ENCODE measurements at places on chromosomes 5 and 9.

DNA sequence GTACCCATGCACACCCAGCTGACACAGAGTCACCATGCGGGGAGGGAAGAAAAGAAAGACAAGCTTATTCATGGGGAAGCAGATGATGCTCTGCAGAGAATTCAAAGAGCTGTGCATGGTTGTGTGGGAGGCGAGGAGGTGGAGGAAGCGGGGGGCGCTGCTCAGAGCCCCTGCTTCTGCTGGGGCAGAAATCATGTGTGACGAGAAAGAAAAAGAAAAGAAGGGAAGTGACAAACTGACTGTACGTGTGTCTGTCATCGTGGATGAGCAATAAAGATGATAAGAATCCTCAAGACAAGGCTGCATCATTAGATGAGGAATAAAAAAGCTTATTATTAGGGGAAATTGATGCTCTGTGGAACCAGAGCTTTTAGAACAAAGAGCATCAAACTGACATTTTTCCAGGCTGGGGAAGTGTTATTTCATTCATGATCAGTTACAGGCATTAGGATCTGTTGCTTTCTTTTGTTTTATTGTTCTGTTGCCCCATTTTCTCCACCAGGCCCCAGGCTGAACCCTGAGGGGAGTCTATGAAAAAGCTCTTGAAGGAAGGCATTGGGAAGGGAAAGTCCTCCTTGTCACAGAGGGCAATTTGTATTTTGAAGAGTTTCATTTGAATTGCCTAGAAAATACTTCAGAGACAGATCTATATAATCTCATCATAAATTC is 20.3 kb upstream of the SH3RF2 start:
- no peak for DNase-seq

GRCh38 chr5:93915142-93915553 is 173.7 kb upstream of the POU5F2 start:
- no peak for DNase-seq

- no peak for DNase-seq
Observed at GRCh38 chr5:173693670-173694069, 77.2 kb upstream of the BOD1 start.

- no peak for DNase-seq
Observed at GRCh38 chr5:65825408-65826328, 100.7 kb upstream of the ERBIN start.

DNA sequence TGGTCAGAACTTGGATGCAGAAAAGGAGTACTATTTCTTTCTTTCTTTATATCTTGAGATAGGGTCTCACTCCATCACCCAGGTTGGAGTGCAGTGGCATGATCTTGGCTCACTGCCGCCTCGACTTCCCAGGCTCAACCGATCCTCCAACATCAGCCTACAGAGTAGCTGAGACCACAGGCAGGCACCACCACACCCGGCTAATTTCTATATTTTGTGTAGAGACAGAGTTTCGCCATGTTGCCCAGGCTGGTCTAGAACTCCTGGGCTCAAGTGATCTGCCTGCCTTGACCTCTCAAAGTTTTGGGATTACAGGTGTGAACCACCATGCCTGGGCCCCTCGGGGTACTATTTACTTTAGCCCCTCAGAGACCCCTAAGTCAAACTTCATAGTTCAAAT is 323.4 kb downstream of the TRPM3 start:
- no peak for DNase-seq

GRCh38 chr5:112371067-112371466 is 48.0 kb downstream of the EPB41L4A start:
- DNase-seq = no peak

GRCh38 chr9:92276331-92277032 is 17.0 kb downstream of the IARS1 start:
- DNase-seq = no peak

GRCh38 chr5:134111741-134112647 is 2.5 kb upstream of the TCF7 start:
- no peak for DNase-seq

DNA sequence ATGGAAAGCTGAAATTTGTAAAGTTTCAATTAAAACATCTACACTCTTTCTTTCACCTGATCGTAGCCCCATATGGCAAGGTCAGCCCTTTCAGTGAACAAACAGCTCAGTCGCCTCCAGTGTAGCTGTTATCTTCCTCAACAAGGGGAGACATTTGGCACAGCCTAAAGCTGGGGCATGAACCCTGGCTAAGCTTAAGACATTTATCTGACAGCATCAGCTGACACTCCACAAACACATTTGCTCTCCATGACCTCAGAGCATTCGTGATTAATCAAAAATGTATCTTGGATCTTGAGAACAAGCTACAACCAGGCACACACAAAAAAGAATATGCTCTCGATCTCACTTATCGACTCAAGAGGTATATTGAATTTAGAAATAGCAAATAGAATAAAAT is 67.3 kb downstream of the POU5F2 start:
- no peak for DNase-seq

DNA sequence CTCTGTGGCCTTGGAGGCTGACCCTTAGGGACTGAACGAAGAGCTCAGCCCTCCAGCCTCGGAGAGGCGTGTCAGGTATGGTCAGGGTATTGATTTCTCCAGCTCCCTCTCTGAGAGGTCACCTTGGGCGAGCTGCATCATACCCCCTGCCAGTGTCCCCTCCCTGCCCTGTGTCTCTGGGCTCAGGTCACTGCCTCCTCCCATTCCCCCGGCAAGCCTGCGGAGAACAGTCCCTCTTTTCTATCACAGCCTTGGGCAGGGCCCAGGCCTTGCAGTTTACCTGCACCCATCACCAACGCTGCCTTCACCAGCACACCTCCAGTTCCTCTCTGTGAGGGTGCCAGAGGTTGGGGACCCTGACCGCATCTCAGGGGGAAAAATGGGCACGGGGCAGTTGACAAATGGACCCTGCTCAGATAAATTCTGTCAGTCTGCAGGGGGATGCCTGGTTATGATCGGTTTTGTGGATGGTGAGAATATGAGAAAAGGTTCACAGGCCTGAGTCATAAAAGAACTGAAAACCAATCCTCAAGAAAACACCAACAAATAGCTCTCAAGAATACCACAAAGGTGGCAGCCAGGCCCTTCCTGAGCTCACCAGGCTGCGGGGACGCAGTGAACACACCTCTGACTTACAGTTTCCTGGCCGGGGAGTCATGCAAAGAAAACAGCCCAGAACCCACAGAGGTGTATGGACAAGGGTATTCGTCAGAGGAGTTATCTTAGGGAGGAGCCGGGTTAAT is 24.7 kb upstream of the RXRA start:
- no peak for DNase-seq

DNA sequence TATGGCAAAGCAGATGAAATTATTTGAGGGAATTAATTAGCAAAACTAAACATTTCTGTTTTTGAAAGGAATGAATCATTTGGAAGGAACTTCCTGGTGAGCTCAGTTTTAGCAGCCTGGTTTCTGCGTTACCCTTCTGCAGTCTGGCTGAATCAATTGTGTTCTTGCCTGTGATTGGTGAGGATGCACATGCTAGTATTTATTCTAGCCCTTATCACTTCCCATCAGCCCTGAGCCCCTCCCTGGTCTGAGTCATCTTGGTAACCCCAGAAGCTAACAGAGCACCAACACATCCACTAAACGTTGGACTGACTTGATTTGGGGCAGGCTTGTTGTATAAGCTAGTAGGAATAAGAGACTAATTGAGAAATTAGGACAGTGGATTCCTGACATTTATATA is 6.6 kb downstream of the TJP2 start:
- no peak for DNase-seq

DNA sequence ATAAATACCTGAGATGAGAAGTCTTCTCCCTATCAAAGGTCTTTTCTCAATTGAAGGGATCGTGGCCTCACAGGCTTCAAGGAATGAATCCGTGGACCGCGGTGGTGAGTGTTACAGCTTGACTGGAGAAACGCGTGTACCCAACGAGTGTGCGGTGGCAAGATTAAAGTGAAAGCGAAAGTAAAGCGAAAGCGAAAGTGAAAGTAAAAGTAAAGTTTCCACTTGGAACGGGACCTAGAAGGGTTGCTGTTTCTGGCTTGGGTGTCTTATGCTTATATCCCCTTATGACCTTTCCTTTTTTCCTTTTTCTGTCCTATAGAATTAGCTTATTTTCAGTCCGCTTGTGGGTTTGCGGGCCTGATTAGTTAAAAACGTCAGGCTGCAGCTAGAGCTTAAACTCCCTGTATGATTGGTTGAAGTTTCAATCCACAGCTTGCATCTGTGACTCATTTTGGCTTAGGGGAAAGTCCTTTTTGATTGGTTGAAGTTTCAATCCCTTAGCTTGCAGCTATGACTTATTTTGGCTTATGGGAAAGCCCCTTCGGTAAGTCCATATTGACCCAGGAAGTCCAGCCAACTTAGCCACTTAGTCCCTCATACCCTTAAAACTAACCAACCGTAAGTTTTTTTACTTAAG is 924.3 kb upstream of the CDH10 start:
- DNase-seq = no peak

- no peak for DNase-seq
Observed at GRCh38 chr5:154373326-154373725, 72.5 kb upstream of the SAP30L start.

GRCh38 chr5:133202066-133202665 is 150.4 kb downstream of the HSPA4 start:
- no peak for DNase-seq

DNA sequence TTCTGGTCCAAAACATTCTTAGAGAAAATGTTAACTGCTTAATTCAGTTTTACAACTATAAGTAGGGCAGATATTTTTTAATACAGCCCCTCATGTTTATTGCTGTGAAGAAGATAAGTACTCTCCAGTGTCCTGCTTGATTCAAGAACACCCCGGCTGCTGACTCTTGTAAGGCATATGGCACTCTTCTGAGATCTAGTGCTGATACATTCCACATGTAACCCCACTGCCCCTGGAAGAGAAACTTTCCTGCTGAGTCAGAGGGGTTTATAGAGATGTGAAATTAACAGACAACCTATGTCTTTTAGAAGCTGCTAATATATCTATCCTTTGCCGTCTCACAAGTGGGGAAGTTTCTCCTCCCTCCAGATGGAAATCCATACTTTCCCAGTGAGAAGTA is 1.0 kb upstream of the MINAR2 start:
- DNase-seq = no peak

DNA sequence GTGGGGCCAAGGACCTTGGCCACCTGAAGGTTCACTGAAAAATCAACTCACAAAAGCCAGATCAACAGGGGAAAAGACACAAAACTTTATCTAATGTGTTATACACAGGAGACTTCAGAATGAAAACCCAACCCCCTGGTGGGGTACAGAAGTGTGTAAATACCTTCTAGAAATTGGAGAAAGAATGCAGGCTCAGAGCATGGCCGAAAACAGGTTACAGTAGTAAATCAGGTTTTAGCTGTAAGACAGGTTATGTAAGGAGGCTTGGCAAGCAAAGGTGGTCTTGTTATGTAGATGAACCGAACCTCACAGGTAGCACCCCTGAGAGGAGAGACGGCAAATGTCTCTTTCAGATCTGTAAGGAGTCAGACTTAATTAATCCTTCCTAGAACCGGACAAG is 10.0 kb downstream of the CEMIP2 start:
- no peak for DNase-seq

- DNase-seq = no peak
Observed at GRCh38 chr5:53090229-53090628, 19.3 kb downstream of the MOCS2 start.

DNA sequence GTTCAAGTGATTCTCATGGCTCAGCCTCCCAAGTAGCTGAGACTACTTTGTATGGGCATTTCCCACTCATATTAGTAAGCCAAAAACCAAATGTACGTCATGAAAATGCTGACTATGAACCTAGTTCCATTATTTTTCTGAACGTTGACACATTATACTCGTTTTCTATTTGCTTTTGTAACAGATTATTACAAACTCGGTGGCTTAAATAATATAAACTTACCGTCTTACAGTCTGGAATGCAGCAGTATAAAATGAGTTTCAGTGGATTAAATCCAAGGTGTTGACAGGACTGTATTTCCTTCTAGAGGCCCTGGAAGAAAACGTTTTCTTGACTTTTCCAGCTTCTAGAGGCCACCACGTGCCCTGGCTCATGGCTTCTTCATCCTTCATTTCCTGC is 517.0 kb downstream of the GADD45G start:
- no peak for DNase-seq

GRCh38 chr5:98314292-98314691 is 459.2 kb upstream of the RGMB start:
- no peak for DNase-seq

DNA sequence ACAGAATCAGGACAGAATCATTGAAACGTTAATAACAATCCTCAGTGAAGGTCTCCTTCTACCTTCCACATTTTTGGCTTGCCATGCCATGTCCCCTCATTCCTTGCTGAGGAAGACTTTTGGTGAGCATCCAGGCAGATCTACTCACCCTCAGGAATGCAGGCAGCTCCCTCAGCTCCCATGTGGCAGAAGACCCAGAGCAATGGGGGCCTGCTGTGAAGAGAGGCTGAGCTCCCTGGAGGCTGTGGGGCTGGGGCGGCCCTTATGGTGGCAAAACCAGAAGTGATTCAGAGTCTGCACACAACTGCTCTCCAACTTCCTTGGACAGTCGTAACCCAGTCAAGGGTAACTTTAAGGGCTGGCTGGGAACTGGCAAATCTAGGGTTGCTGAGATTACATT is 247.2 kb upstream of the EFNA5 start:
- DNase-seq = no peak

DNA sequence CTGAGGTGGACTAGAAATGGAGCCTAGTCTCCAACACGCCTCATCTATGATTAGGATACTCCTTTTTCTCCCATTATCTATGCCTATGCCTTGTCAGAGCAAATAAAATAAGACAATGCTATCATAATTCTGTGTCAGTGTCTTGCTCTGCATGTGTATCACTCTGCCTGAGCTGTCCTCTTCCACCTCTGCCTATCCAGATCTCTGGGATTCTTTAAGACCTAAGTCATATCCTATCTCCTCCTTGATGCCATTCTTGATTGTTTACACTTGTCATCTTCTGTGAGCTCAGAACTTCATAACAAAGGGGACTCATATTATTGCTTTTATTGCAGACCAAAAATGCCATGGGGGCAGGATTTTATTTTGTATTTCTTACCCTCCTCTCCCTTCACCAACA is 351.2 kb upstream of the C9orf72 start:
- no peak for DNase-seq

- no peak for DNase-seq
Observed at GRCh38 chr9:110206389-110206788, 1.6 kb downstream of the C9orf152 start.

GRCh38 chr9:80127920-80128319 is 556.2 kb downstream of the TLE4 start:
- DNase-seq = no peak

GRCh38 chr5:160263326-160263855 is 34.1 kb downstream of the FABP6 start:
- no peak for DNase-seq

DNA sequence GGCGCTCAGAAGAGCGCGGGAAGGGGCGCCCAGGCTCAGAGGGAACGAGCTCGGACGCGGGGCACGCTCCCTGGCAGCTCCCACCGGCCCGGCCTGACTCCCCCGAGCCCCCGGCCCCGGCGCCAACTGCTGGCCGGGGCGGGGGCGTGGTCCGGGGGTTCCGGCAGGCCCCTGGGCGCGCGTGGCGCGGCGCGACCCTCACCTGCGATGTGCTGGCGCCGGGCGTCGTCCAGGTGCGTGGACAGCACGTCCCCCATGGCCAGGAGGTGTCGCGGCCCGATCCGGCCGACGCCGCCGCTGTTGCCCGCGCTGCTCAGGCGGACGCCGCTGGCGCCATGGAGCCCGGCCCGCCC is 43.5 kb upstream of the STXBP1 start:
- no peak for DNase-seq

- no peak for DNase-seq
Observed at GRCh38 chr5:139104577-139105276, 93.4 kb downstream of the SIL1 start.

GRCh38 chr9:111154081-111154562 is 115.9 kb upstream of the LPAR1 start:
- DNase-seq = no peak
